ENCODE measurements at places on chromosomes 2 and 18.

GRCh38 chr18:79204889-79205807 lies 136.0 kb downstream of the ATP9B start:
- DNase-seq = no peak

- no peak for DNase-seq
Measured at GRCh38 chr2:134679745-134680144, 39.1 kb downstream of the TMEM163 start.

DNA sequence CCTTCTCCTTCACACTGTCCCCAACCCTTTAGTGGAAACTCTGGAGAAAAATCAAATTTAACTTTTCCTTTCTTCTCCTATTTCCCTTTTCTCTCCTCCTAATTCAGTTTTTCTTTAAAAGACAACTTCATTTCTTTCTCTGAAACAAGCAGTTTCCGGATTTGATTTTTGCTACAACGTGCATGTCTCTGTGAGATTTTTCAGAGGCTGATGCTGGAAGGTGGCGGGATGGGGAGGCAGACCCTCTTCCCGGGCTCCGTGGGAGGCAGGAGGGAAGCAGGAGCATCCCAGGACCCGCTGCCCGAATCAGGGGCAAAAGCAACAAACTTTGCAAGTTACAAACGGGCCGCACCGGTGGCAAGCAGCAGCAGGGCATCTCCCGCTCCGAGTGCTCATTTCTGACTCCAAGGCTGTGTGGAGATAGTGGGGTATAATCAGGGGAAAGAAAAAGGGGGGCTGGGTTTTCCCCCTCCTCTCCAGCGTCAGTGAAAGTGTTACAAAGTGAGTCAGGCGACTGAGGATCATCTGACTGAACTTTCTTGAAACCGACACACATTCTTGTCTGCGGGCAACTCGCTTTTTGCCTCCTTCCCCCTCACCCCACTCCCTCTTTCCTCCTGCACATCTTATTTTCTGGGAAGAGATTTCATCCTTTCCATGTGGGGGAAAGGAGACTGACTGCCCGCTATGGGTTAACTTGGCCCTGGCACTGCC lies 6.4 kb downstream of the ZEB2 start:
- peak; percentile 65 for DNase-seq

- DNase-seq = no peak
Measured at GRCh38 chr2:162293122-162293786, 25.2 kb downstream of the IFIH1 start.

DNA sequence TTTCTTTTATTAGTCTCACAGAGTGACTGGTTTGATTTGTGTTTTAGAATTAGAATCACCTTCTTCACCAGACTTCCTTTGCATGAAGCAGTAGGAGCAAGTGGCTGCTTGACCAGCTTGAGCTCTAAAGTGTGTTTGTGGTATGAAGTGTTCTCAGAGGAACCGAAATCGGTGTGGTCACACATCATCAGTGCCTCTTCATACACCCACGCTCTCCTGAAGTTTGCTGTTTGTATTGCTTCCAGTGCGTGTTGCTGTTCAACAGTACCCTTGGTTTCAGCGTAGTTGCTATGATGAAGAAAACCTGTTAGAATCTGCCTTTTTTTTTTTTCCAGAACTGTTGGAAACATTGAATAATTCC lies 77.9 kb downstream of the LIMS1 start:
- peak; percentile 86 for DNase-seq

GRCh38 chr2:207054521-207054920 lies 111.2 kb downstream of the KLF7 start:
- DNase-seq = no peak

- DNase-seq = no peak
Measured at GRCh38 chr2:215898363-215898762, 115.0 kb downstream of the MREG start.

- no peak for DNase-seq
Measured at GRCh38 chr2:206198677-206199076, 39.0 kb downstream of the EEF1B2 start.

- DNase-seq = no peak
Measured at GRCh38 chr2:157685572-157685971, 56.9 kb upstream of the ACVR1C start.

DNA sequence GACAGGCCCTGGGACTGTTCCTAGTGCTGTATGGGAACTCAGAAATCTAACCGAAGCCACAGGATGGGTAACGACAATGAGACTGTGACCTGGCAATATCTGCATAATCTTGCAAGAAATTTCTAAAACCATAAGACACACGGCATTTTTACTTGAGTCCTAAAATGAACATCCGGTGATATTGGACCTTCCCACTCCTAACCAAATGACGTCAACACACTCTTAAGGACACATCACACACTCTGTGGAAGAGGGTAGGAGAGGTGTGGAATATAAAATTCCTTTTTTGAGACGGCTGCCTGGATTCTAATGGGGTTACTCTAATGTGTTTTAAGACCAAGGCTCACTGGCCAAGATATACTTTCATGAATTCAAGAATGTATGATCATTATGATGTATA lies 195.9 kb downstream of the SLC8A1 start:
- DNase-seq = no peak

DNA sequence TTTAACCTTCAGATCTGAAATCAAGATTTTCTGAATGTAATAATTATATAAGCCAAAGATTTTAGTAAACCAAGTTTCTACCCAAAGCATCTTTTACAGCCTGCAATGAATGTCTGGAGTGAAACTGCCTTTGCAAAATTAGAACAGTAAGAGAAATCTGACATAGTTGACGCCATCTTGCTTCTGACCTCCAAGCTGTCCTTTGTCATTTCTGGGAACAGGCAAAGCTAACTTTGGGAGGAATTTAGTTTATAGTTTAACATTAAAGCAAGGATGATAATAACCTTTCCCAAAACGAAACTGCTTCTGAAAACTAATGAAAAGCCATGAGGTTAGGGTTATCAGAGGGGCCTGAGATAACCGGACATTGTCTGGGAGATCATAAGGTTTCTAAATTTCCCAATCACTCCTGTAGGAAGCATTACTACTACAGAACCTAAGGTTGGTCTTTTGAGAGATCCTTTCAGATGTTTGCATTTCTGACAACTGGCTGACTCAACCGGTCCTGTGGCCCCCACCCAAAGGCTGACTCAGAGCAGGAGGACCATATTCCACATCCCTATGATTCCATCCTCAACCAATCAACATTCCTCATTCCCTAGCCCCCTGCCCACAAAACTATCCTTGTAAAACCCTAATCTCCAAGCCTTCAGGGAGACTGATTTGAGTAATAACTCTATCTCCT lies 124.5 kb downstream of the TMEM131 start:
- no peak for DNase-seq

GRCh38 chr2:86027196-86027921 lies 78.3 kb downstream of the POLR1A start:
- no peak for DNase-seq

DNA sequence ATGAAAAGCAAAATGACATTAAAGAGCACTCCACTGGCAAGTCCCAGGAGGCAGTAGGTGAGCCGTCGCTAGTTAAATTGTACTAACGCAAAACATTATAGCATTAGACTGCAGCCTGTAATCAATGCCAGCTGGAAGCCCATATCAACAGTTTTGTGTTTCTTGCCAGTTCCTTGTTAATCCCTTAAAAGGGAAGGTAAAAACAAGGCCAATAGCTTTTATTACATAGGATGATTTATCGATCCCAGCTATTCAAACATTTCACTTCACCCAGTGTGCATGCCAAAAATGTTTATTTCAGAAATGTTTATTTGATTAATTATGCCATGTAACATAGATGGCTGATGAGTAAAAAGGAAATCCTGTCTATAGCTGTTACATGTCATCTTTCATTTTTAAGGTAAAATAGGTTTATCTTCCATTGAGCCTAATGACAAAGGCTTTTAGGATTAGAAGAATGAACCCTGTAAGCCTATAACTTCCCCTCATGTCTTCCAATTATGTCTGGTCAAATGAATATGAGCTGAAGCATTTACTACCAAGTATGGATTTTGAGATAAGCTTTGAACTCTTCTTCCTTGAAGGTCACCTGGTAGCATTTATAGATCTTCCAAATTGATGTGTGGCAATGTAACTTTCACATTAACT lies 591.2 kb downstream of the RNF144A start:
- DNase-seq = no peak

- DNase-seq = no peak
Measured at GRCh38 chr2:172046080-172046678, 39.1 kb upstream of the DLX1 start.

DNA sequence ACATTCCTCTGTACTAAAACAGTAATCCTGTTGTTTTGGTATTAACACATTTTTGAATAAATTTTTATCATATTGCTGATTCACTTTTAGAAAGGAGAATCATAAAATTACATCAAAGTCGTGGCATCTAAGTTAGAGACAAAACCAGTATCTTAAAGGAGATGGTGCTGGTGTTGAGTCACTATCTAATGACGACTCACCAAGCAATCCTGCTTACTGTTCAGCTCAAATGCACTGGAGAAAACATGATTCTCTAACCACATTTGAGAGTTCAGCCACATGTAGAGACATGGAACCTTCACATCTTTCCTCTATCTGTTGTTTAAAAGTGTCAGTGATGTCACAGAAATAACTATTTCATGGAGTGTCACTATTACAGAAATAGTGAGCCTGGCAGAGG lies 473.8 kb downstream of the TGIF1 start:
- no peak for DNase-seq

- DNase-seq = peak; percentile 78
Measured at GRCh38 chr2:230411570-230412370, 4.2 kb upstream of the SP100 start.

DNA sequence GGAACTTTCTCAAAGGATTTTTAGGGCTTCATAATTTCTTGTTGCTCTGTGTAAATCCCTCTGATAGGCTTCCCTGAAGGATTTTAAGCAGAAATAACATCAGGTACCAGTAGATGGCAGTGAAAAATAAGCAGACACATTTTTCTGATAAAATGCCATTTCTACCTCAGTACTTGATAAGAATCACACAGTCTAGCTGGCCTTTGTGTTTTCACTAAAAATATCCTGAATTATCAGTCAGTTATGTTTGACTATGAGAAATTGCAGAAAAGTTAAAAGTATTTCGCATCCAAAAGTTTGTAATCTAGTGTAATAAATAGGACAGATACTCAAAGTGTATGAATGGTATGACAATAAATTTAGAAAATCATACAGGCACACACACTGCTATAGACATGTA lies 68.7 kb downstream of the DNAJC10 start:
- peak; percentile 17 for DNase-seq

DNA sequence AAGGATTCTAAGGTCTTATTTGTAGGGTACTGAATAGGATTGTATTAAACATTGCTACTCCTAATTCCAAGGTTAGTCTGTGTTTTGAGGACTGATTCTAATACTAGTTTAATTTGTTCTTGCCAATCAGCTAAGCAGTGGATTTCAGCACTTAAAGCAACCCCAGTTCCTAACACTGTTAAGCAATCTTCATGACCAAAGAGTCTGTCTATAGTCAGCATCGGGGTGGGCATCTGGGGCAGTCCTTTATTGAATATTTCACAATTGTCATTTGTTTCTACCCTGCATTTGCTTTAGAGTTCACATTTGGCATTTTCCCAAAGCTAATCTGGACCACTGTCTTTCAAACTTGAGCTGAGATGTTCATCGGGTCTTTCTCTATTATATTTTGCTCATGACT lies 248.0 kb upstream of the TANK start:
- no peak for DNase-seq

GRCh38 chr2:48253301-48253700 lies 276.7 kb upstream of the STON1 start:
- DNase-seq = no peak

GRCh38 chr2:61995515-61995914 lies 90.0 kb downstream of the COMMD1 start:
- DNase-seq = no peak

DNA sequence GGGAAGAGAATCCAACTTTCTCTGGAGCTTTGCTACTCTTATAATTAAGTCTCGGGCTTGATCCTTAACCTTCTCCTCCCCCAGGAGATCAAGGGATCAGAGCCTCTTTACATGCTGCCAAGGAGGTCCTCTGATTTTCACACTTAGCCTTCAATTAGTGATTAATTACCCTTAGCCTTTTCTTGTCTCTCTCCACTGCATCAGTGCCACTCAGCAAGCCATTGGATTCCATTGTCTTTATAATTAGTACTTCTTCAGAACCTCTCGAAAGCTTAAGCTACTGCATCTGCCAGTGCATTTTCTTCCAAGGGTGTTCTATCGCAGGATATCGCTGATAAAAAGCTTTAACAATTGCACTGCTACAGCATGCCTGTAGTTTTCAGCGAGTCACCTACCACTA lies 477.0 kb upstream of the MEIS1 start:
- no peak for DNase-seq

DNA sequence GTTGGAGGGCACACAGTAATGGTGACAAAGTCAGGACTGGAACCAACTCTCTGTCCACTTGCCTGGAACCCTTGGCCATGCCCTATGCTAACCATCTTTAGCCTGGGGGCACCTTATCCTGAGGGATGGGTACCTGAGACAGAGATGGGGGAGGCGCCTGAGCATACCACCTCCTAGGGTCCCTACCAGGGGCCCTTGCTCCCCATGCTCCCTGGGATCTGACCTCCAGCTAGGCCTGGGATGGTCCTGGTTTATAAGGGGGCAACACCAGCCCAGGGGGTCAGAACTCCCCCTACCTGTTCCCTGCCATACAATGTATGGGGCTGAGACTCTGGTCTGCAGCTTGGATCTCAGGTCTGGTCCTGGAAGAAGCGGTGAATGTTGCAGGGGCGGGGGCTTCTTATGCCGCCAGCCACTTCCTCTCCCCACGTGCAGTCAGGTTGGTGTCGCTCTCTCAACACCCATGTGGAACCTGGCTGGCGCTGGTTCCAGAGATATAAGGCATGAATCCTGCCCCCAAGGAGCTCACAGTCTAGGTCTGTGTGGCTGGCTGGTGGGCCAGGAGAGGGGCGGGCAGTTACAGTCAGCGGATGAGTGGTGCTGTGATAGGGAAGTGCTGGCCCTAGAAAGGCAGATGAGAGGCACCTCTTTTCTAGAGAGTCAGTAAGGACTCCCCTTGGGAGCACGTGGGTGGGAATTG lies 3.8 kb upstream of the TOGARAM2 start:
- no peak for DNase-seq

DNA sequence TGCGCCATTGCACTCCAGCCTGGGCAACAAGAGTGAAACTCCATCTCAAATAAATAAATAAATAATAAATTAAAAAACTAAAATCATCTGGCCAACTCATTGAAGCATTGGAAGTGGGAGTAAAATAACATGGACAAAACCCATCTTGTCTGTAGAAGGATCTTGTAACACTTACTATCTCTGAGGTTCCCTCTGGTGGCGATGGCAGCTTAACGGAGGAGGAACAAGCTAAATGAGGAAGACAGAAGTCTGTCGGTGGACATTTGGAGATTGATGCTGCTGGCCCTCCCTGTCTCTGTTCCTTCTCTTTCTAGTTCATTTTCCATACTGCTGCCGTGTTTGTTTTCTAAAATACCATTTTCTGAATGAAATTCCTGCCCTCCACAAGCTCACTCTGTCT lies 43.4 kb downstream of the ZCCHC2 start:
- no peak for DNase-seq

- DNase-seq = no peak
Measured at GRCh38 chr2:25000503-25001324, 29.0 kb upstream of the DNAJC27 start.

- DNase-seq = no peak
Measured at GRCh38 chr2:63544017-63544627, 44.2 kb downstream of the WDPCP start.

- DNase-seq = no peak
Measured at GRCh38 chr2:15048000-15048399, 415.5 kb downstream of the LRATD1 start.

All from left lung (tissue), 14 donors.